Endothelial cell (in vitro differentiated cells): ENCODE measurements at places on chromosomes 4 and X.

GRCh38 chrX:30141966-30142365 lies 73.4 kb upstream of the MAGEB2 start:
- no peaks in the 10 kb centered on the region for H3K36me3 ChIP-seq
- peak; percentile 24 for DNase-seq
- H3K4me1 ChIP-seq = no peaks in the 10 kb centered on the region
- H3K4me3 ChIP-seq = no peak overlapping the region
- H3K27ac ChIP-seq = no peak overlapping the region

GRCh38 chrX:1528186-1528883 lies 8.7 kb downstream of the P2RY8 start:
- H3K4me3 ChIP-seq = no peak overlapping the region
- no peak overlapping the region for H3K27ac ChIP-seq
- H3K4me1 ChIP-seq = no peaks in the 10 kb centered on the region
- DNase-seq = no peak

- no peak for DNase-seq
- peaks cover 1% of the 10 kb centered on the region for H3K27me3 ChIP-seq
- H3K27ac ChIP-seq = no peak overlapping the region
- no peaks in the 10 kb centered on the region for H3K4me1 ChIP-seq
- H3K4me3 ChIP-seq = no peak overlapping the region
Measured at GRCh38 chr4:130705023-130705422, 1609.1 kb downstream of the C4orf33 start.

GRCh38 chrX:16573781-16574180 lies 76.2 kb upstream of the S100G start:
- H3K27ac ChIP-seq = no peak overlapping the region
- peaks cover 1% of the 10 kb centered on the region for H3K27me3 ChIP-seq
- no peak for DNase-seq

DNA sequence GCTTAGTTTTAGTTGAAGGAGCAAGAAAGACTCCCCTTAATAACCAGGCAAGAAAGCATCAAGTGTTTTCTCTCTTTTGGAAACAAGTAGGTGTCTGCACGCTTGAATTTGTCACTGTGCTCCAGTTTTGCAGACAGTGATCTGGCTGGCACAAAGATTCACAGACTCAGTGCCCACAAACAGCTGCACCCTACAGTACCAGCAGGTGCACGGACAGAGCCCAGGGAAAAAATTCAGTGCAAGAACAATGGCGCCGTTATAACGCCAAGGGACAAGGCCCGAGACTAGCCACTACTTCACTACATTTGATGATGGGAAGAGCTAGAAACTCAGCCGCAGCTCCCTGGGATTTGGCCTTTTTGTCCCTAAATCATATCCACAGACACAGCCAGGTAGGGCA lies 56.0 kb downstream of the ZNF827 start:
- no peak overlapping the region for H3K4me3 ChIP-seq
- peaks cover 3% of the 10 kb centered on the region for H3K27me3 ChIP-seq
- peaks cover 27% of the 10 kb centered on the region for H3K36me3 ChIP-seq

DNA sequence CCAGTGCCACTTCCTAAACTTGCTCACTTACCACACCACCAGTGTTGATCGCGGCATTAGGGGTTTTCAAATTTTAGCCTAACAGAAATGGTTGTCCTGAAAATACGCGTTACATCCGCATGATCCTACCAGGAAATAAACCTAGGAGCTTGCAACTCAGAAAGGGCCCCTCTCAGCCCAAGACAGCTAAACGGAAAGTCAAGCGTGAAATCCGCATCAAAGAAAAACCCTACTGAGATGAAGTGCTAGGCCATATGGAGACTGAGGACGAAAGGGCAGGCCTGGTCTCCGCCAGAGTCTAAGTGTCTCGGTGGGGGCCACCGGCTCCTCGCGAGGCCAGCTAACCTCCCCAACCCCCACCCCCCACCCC lies 626 bp downstream of the YTHDC1 start:
- no peak for DNase-seq
- peaks cover 25% of the 10 kb centered on the region for H3K4me1 ChIP-seq
- H3K27ac ChIP-seq = peak overlapping the region; percentile 100

DNA sequence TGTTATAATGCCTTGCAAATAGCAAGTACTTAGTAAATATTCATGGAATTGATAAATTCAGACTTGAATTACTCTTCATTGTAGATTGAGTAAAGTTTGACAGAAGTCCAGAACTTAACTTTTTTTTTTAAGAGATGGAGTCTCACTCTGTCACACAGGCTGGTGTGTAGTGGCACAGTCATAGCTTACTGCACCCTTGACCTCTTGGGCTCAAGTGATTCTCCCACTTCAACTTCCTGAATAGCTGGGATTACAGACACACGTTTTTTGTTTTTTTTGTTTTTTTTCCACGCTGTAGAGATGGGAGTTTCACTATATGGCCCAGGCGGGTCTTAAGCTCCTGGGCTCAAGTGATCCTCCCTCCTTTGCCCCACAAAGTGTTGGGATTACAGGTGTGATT lies 32.1 kb downstream of the UBE2K start:
- no peak for DNase-seq
- H3K4me3 ChIP-seq = no peak overlapping the region
- H3K4me1 ChIP-seq = peaks cover 13% of the 10 kb centered on the region
- H3K27ac ChIP-seq = no peak overlapping the region

GRCh38 chrX:52261125-52261462 lies 76.4 kb downstream of the MAGED4 start:
- peak overlapping the region; percentile 99 for H3K27ac ChIP-seq
- H3K4me1 ChIP-seq = peaks cover 5% of the 10 kb centered on the region
- no peak for DNase-seq
- H3K4me3 ChIP-seq = peak overlapping the region; percentile 93
- H3K36me3 ChIP-seq = no peaks in the 10 kb centered on the region
